Adrenal gland (tissue), 19 donors: ENCODE measurements at places on chromosomes 4 and X.

DNA sequence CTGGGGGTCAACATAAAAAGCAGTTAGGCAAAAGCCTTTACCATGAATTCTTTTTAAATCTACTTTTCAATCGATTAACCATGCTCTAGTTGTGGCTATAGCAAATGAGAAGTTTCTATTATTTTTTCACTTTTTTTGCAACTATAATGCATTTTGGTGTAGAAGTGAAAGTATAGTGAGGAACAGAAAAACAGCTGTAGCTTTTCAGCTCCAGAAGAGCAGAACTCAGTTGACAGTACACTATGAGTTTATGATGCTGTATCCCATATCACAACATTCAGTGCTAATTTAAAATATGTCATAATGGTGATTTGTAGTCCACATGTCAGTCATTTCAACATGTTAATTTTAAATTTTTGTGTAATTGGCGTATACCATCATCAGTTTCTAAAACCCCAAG, 8.7 kb upstream of the MUC7 start:
- no peak for DNase-seq

GRCh38 chr4:17018013-17018412, 119.6 kb upstream of the LDB2 start:
- no peak for DNase-seq

DNA sequence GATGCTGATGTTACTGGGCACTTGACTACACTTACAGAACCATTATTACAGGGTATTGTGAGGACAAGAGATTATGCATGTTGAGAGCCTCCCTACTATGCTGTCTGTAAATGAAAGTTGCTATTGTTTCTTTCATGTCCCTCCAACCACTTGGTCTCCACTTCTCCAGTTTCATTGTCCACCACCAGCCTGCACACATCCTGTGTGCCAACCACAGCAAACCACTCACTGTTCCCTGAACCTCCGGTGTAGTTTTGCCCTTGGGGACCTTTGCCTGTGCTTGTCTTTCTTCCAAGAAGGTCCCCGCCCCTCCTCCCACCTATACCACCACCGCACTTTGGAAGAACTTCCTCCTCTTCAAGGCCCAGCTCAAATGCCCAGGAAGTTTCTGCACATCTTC, 43.1 kb upstream of the AFF2 start:
- DNase-seq: no peak

- no peak for DNase-seq
These were observed 255.2 kb upstream of the SFRP2 start for GRCh38 chr4:154044108-154044531.

GRCh38 chr4:183132081-183132480, 33.0 kb downstream of the WWC2 start:
- no peak for DNase-seq

- no peak for DNase-seq
These were observed 86.9 kb upstream of the CLDN34 start for GRCh38 chrX:9880237-9880636.

DNA sequence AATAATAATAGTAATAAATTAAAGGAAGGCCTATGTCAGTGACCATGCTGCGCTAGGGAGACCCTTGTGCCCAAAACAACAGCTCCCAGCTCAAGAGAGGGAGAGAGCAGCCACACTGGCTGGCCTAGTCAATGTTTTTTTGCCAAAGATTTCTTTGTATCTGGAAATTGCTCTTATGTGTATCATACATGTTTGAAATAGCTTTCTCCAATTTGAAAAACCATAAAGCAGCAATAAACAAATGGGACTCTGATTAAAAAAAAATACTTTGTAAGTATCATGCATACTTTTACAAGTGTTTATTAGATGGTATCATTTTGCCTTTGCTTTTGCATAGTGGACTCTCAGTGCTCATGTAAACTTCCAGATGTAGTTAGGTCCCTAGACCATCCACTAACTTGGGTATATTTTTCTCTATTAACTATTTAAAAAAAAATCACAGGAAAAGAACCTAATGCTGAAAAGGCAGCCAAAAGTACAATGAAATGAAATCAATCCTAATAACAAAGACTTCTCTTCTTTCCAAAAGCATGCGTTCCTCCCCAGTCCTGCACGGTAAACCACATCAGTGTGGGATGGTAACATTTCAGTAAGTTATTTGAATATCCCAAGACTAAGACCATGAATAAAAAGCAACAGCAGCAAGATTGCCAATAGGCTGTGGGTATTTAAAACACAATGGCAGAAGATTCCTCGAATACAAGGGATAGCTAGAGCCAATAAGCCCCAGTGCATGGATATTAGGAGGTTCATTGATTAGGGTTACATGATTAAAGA, 117.6 kb downstream of the PALLD start:
- DNase-seq: no peak

- no peak for DNase-seq
These were observed 118.0 kb downstream of the SLC2A9 start for GRCh38 chr4:9903317-9903716.

GRCh38 chrX:19902110-19902509, 14.7 kb upstream of the SH3KBP1 start:
- no peak for DNase-seq

DNA sequence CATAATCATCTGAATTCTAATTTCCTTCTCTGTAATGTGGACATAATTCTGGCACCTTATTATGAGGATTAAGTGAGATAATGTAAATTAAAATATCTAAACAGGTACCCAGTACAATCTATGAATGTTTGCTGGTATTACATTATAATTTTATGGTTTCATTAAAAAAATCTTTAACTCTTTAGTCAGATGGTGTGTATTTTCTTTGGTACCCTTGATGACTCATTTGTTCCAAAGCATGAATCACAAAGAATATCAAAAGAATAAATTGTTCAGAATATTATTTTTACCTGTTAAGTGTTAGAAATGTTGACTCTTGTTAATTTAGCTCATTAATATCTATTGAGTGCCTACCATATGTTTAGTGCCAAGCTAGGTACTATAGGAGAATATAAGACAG, 74.3 kb downstream of the SNX25 start:
- DNase-seq: no peak

DNA sequence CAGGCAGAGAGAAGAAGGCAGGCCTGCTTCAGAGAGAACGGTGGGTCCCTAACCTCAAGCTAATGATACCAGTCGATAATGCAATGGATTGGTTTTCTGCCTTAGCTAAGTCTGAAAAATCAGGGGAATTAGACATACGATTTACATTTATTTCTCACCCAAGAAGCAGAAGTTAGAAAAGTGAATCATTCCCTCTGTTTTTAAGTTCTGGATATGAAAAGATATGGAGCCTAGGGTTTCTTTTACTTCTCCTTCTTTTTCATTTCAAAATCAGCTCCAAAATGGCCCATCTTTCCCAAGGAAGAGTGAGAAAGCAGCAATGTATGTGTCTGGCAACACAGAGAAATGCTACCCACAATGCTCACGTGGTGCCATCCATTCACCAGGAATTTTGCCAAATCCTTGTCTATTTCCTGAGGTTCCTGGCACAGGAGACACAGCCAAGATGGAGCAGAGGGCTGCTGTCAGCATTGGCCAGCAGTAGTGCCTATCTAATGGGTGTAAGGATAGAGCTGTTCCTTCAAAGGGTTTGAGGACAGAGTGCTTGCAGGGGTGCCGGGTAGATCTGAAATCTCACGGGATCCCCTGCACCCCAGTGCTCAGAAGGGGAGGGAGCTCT, 231.5 kb downstream of the MAML3 start:
- DNase-seq: no peak

GRCh38 chrX:123184219-123184865, at the start of gene GRIA3:
Gene GRIA3, plus strand, starts transcription at chrX:123184278. Its CDS starts 258 bp downstream, at chrX:123184536.
- DNase-seq: peak; percentile 45

DNA sequence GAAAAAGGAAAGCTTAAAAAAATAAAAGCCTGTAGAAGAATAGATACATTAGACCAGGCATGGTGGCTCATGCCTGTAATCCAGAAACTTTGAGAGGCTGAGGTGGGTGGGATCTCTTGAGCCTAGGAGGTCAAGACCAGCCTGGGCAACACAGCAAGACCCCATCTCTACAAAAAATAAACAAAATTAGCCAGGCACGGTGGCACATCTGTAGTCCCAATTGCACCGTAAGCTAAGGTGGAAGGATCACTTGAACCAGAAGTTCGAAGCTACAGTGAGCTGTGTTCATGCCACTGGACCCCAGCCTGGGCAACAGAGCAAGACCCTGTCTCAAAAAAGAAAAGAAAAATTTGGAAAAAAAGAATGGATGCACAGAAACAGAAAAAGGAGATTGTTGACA, 149.4 kb downstream of the APBB2 start:
- no peak for DNase-seq

DNA sequence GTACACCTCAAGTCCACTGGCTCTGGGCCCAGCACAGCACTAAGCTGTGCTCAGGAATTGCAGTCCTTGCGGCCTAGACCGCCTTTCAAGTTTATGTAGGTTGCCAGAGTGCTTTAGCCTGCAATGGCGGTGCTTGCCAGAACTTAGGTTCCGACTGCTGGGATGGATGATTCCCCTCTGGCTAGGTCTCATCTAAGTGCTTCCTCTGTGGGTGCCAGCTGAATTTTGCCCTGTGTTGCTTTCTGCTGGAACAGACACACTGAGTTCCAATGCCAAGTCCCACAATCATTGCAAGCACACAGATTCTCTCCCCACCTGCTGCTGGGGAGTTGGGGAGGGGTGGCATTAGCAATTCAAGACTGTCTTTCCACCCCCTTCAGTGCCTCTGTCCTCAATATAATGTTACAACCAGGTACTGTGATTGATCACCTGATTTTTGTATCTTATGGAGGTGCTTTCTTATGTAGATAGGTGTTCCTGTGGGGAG, 129.5 kb downstream of the GRID2 start:
- DNase-seq: no peak

GRCh38 chr4:26737385-26737784, 123.3 kb upstream of the STIM2 start:
- no peak for DNase-seq

GRCh38 chr4:55982976-55983375, 34.2 kb downstream of the CEP135 start:
- DNase-seq: no peak

- DNase-seq: peak; percentile 86
These were observed 531 bp downstream of the CAMK2D start for GRCh38 chr4:113760795-113761619.

- DNase-seq: no peak
These were observed 86.4 kb downstream of the ANKRD17 start for GRCh38 chr4:73172161-73172560.

GRCh38 chr4:89334311-89334710, 26.7 kb upstream of the GPRIN3 start:
- DNase-seq: no peak

DNA sequence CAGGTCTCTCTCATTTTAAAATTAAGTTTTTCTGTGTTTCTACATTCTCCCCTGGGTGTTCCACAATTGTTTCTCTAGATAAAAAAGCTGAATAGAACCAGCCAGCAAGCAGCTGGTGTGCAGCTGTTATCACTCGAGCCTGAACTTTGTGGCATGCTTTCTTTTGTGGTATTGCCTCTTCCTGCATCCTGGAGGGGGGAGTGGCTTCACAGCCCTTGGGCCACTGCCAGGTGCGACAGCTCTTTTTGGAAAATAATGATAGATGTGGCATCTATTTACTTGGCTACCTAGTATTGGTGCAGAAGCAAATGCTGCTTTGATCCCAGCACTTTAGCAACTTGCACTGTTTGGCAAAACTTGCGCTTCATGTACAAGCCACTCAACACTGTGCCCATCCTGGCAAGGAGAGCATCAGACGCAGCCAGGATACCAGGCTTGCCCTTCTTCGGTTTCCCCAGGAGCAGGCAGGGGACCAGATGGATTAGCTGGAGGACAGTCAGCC, 69.4 kb downstream of the HMGB2 start:
- no peak for DNase-seq

DNA sequence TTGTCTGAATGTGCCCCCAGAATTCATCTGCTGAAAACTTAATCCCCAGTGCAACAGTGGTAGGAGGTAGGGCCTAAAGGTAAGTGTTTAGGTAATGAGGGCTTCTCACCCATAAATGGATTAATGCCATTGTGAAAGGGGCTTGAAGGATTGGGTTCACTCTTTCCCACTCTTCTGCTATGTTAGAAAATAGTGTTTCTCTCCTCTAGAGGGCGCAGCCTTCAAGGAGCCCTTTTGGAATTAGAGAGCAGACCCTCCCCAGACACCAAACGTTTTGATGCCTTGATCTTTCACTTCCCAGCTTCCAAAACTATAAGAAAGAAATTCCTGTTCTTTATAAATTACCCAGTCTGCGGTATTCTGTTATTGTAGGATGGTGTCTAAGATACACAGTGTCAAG, 706.4 kb downstream of the SMARCA1 start:
- DNase-seq: no peak

DNA sequence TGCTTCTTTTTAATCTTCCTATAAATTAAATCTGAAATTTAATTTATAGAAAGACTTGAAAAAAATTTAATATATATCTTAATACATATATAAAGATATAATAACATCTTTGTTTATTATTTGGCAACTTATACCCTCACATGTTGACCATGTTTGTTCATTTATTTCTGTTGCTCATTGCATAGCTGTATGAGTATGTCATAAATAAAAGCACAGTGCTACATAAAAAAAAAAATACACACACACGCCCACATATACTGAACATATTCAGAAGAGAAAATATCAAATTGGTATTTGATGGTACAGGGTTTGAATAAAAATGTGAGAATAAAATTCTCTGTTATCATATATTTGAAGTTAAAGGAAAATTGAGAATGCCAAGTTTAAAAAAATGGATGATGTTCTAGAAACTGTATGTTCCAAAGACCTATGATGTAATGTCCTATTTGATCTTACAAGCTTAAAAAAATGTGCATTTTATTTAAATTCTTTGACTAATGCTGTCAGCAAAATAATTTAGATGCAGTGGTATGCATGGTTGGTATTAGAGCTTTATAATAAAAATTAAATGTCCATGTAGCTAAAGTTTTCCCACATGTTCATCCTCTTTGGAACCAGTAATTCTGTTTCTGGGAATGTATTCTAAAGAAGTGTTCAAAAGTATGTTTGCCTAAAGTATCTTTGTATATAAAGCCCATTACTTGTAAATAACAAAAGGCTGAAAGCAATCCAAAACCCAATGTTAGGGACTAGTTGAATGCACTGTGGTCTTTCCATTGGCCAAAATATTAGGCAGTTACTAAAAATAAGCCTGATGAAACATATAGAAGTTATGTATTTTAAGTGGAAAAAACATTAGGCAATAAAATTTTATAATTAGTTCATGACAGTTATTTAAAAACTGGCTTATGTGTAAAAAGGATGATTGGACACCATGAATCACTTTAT, 12.9 kb downstream of the TMEM184C start:
- no peak for DNase-seq

- DNase-seq: no peak
These were observed 87.2 kb upstream of the PDE5A start for GRCh38 chr4:119715490-119716445.

GRCh38 chrX:4668802-4669536, 955.5 kb upstream of the PRKX start:
- no peak for DNase-seq
